ENCODE measurements at places on chromosomes 2 and 18. TPM values are rescaled to one million over a fixed set of nuclear protein-coding genes. Genes with fewer than 3 reads are reported as not detected.
A peak's percentile ranks its signal among the peaks of the same experiment; 100 is the strongest.

- H3K4me3 ChIP-seq: no peak overlapping the region
- H3K4me1 ChIP-seq: no peaks in the 10 kb centered on the region
- no peaks in the 10 kb centered on the region for H3K36me3 ChIP-seq
These were observed 18.6 kb downstream of the ARL4C start for GRCh38 chr2:234478121-234478858.

- DNase-seq: no peak
- no peak overlapping the region for H3K4me3 ChIP-seq
- peak overlapping the region; percentile 40 for H3K27ac ChIP-seq
- no peaks in the 10 kb centered on the region for H3K36me3 ChIP-seq
- no peaks in the 10 kb centered on the region for H3K4me1 ChIP-seq
These were observed 21.4 kb upstream of the MLPH start for GRCh38 chr2:237465515-237466148.

GRCh38 chr2:223488814-223489213 lies 113.3 kb downstream of the SCG2 start:
- H3K27ac ChIP-seq: peak overlapping the region; percentile 13
- no peak overlapping the region for H3K4me3 ChIP-seq
- no peaks in the 10 kb centered on the region for H3K36me3 ChIP-seq
- peak; percentile 61 for DNase-seq

DNA sequence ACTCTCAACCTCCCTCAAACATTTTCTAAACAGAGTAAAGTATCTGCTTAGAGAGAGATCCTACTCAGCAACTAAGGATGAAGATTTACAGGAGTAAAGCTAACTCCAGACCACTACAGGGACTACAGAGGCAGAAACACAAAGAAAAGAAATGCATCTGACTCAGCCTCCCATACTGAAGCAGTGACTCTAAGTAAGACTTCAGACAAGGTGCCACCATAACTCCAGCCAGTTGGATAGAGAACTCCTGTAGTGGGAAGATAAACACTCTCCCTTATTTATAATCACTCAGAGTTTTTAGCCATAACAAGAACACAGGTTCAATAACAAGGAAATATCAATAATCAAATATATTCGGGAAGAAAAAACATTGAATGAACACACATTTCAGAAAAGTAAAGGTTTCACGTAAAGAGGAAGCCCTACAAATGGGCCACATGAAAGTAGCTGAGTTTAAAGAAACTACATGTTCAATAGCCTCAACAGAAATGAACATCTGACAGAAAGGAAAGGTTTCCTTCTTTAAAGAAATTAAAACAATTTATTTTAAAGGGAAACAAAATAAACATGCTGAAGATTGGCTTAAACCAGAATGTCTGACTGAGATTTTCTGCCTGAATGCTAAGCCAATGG lies 519.9 kb downstream of the KCNJ3 start:
- no peak for DNase-seq
- no peaks in the 10 kb centered on the region for H3K36me3 ChIP-seq
- no peak overlapping the region for H3K4me3 ChIP-seq
- H3K27me3 ChIP-seq: no peaks in the 10 kb centered on the region

GRCh38 chr2:129712676-129712985 lies 266.8 kb upstream of the RAB6C start:
- H3K27me3 ChIP-seq: no peaks in the 10 kb centered on the region
- H3K4me3 ChIP-seq: no peak overlapping the region
- H3K4me1 ChIP-seq: no peaks in the 10 kb centered on the region
- no peaks in the 10 kb centered on the region for H3K36me3 ChIP-seq
- H3K27ac ChIP-seq: no peak overlapping the region
- no peak for DNase-seq

Gene CYP27C1
- not detected for total RNA-seq

Measured in uterus (tissue), 4 donors.